Stimulated activated naive CD4-positive, alpha-beta T cell (primary cell): ENCODE measurements at places on chromosomes 11 and 22.

DNA sequence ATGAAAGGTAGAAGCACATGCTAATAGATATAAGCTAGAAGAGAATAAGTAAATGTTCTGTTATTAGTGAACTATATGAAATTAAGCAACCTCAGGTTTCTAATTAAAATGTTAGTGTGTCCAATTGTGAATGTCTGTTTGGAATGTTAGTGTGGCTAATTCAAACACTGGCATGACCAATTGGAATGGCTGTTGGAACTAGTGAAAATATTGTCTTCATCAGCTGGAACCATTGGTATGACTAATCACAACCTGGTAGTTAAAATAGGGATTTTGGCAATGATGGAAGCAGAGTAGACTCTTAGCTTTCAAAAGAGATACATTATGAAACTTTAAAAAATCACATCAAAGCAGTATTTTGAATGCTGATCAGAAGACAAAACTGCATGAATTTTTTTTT is 66.8 kb downstream of the CYB5R2 start:
- no peak for DNase-seq

GRCh38 chr11:64772303-64773018 is 5.9 kb downstream of the SF1 start:
- no peak for DNase-seq

DNA sequence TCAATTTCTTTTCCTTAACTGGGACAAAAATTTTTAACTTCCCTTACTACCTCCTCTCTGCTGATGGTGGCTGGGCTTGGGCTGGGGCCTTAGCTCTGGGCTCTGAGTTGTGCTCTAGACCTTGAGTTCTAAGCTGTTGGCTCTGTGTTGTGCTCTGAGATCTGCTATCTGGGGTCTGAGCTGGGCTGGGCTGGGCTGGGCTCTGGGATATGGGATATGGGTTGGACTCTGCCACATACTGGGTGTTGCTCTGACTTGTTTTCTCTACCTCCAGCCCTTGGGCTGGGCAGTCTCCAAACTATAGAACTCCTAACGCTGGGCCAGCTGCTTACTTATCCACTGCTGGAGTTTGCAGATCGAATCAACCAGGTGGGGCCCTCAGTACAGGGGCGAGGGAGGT is 41.9 kb downstream of the DNHD1 start:
- DNase-seq: no peak

- no peak for DNase-seq
Observed at GRCh38 chr11:84396521-84396920, 1110.4 kb upstream of the CCDC90B start.

GRCh38 chr11:113732092-113732491 is 26.0 kb upstream of the TMPRSS5 start:
- no peak for DNase-seq
